ENCODE measurements at places on chromosomes 1 and 21.

DNA sequence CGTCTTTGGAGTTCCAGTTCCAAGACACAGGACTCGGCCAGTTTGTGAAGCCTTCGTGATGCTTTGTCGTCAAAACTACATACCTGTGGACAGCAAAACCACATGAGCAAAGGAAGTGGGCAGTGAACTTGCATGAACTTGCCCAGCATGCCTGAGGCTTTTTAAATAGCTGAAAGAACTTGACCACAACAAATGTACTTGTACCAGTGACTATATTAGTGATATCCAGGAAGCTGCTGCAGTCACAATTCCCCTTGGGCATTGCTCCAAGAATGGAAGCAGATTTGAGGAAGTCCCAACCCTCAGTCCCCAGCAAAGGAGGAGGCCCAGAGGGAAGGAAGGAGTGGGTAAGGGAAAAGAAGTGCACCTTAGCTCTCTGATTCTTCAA is 2.6 kb downstream of the FUCA1 start:
- no peak for DNase-seq

GRCh38 chr1:157958263-157958662 is 35.2 kb upstream of the KIRREL1 start:
- no peak for DNase-seq

GRCh38 chr1:69947837-69948236 is 257.5 kb downstream of the LRRC40 start:
- no peak for DNase-seq

DNA sequence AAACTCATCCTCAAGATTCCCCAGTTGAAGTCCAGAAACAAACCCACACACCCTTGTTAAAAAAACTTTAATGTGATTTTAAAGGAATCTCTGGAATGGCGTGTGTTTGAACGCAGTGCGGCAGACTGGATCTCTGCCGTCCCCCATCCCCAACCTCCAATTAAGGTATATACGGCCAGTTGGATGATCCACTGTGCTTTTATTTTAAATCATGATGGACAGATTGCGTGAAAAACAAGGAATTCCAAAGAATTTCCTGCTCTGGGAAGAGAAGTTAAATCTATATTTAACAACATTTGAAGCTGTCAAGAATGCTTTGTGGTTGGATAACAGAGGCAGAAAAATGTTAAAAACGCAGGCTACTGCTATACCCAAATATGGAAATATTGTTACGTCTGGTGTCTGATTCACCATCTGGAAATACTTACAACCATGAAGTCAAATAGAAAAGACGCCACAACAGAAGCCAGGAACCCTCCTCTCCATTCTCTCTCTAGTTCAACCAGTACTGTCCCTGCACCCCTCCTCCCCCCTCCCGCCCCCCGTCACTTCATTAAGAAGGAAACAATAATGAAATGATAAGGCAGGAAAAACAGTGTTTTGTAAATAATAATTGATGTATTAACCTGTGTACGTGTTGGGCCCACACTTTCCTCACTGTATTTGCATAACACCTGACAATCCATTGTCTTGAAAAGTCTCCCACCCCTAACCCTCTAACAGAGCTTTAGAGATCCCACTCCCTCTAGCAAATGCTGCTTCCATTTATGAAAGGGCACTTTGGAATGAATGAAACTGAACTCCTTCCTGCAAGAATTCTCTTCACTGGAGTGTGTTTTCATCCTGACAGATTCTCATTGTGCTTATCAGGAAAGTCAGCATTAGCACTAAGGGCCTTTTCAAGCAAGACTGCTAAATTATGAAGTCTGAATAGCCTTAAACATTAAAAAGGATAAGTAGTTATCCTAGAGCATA is 2.0 kb upstream of the CCN1 start:
- DNase-seq = no peak

- no peak for DNase-seq
These were observed 26.8 kb upstream of the MAP1LC3C start for GRCh38 chr1:242025681-242026080.

DNA sequence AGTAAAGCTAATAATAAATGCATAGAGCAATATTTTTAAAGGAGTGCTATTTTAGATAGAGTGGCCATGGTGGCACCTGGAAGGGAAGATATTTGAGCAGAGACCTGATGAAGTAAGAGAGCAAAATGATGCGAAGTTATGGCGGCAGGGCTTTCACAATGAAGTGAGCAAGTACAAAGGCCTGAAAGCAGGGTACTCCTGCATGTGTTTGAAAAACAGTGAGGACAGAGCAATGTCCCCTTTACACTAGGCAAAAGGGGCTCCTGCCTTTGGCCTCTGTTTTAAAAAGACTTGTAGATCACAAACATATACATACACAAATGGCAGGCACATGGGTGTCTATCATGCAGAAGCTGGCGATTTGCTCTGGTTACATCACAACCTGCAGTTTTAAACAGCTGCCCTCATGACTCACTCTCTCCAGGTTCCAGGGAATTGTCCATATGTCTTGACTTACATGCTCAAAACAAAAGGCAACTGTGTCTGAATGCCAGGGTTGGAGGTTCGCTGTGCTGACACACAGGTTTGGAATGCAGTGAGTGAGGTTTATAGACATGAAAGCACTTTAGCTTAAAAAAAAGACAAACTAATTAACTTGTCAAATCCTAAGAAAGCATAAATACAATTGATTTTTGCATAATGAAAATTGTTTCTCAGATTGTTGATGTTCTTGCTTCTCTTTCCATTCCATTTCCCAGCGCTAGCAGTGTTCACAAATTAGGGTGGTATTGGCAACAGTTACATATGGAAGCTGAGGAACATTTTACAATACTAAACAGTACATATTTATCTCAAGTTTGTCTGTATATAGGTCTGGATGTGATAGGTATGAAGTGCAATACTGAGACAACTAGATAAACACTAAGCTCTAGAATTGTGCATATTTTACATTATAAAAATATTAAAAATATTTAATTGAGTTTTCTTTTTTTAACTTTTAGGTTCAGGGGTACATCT is 313.9 kb downstream of the BARHL2 start:
- no peak for DNase-seq

DNA sequence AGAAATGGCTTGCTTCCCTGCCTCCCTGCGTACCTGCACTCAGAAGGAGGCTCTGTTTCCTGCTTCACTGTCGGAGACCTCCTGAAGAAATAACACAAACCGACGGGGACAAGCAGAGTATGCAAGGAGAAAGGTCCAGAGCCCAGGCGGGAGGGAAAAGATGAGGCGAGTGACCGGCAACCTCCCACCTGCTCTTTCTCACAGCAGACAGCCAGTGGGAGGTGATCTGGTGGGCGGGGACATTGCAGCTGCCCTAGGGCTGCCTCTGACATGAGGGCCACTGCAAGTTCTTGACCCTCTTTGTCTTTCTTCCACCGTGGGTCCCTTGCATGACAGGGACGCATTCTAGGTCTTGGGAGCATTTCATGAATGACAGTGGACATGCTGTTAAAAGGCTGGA is 368.2 kb downstream of the CAMTA1 start:
- no peak for DNase-seq

DNA sequence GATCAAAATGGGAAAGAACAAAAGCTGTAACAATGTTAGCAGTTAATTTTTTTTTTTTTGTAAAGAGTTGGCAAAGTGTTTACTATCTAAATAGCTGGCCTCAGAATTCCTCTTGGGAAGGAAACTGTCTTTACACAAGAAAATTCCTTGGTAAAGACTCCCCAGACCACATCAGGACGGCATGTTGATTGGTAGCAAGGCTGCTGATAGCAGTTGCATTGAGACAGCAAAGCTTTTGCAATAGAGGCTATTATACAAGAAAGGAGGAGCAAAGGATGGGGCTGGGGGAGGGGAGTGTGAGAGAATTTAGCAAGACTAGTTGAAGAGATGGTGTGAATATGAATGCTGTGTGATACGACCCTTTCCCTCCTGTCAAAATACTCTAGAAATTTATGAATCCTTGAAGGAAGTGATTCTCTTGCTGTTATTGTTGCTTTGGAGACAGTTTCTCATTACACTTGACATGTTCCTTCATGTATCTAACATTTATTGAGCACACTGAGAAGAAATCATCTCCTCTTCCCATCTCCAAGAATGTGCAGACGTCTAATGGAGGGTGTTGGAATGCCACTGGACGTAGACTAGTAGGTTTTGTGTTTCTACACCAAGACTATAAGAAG is 355.6 kb downstream of the SIPA1L2 start:
- no peak for DNase-seq

- no peak for DNase-seq
These were observed 43.0 kb downstream of the SNX7 start for GRCh38 chr1:98704474-98704873.

DNA sequence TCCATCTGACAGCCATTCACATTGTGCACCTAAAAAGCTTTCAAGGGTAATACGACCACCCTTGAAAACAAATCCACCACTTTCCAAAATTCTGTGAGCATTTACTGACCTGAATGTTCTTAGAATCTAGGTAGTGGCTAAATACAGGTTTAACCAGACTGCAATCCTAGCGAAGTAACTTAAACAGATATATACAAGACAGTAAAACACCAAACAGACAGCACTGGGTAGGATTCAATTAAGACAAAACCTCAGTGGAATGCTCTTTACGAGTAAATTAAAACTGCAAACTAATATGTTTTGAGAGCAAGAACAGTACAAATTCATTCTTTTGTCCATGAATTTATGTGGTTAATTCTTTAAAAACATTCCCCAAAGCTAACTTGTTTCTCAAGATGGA is 354.2 kb upstream of the ESRRG start:
- no peak for DNase-seq

GRCh38 chr1:22331618-22332423 is 119.8 kb upstream of the ZBTB40 start:
- DNase-seq = no peak

DNA sequence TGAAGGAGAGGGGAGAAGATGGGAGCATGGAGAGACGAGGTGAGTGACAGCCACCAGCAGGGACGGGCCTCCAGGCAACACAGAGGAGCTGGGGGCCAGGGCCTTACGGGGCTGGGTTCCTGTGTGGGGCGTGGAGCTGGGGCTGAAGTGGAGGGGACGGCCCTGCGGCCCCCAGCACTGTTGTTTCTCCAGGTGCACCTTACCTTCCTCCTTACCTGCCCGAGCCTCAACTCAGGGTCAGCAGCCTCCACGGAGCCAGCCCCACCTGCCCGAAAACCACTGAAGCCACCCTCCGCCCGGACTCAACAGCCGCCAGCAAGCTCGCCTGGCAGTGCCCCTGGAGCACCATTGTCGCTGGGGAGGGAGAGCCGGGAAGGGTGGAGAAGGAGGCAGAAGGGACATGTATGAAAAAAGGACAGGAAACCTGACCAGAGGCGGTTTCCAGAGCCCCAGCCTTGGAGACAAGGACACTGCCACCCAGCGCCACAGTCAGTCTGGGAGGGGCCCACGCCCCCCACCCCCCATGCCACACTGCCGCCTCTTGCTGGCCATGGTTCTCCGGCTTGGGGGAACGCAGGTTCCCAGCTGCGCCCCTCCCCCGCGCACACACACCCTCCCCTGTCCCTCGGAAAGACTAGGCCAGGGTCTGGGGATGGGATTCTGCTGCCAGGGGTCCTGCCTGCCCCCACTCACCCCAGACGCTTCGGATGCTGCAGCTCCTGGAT is 10.6 kb downstream of the PLA2G2F start:
- DNase-seq = no peak

DNA sequence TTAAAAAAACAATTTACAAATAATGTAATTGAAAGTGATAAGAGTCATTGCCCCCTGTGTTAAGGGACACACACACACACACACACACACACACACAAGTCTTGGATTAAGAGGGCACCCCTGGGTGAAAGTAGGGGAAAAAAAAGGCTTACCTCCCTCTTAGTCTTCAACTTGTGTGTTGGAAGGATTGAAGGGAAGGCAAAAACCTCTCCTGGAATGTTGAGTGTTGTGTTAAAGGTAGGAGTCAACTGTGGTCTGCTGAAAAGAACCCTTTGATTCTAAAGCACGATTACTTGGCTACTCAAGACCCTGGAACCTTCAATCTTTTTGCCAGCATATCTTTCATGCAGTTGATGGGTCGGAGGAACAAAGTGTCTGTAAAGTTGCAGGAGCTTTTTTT is 6.4 kb downstream of the PBX1 start:
- no peak for DNase-seq

GRCh38 chr1:119911775-119912174 is 15.5 kb upstream of the ADAM30 start:
- DNase-seq = no peak

- no peak for DNase-seq
These were observed 2.9 kb upstream of the RHBDL2 start for GRCh38 chr1:38944547-38944946.

GRCh38 chr1:230661976-230662375 is 19.7 kb downstream of the COG2 start:
- no peak for DNase-seq

DNA sequence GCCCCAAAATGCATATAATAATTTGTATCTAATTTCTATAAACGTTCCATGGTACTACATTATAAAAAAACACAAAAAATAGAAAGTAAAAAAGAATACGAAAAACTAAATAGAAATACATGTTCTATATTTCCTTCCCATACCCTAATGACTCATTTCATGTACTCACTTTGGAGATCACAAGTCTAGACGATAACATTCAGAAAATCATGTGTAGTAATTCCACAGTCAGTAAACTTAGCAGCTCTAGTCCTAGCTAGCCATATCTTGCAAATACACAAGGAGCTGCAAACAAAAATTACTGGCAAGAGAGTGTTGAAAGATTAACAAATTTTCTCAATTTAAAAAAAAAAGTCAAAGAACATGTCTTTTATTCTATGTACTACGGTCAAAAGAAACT is 1.4 kb downstream of the GOLPH3L start:
- no peak for DNase-seq

GRCh38 chr1:156549390-156549789 is 23.0 kb downstream of the IQGAP3 start:
- DNase-seq = no peak

DNA sequence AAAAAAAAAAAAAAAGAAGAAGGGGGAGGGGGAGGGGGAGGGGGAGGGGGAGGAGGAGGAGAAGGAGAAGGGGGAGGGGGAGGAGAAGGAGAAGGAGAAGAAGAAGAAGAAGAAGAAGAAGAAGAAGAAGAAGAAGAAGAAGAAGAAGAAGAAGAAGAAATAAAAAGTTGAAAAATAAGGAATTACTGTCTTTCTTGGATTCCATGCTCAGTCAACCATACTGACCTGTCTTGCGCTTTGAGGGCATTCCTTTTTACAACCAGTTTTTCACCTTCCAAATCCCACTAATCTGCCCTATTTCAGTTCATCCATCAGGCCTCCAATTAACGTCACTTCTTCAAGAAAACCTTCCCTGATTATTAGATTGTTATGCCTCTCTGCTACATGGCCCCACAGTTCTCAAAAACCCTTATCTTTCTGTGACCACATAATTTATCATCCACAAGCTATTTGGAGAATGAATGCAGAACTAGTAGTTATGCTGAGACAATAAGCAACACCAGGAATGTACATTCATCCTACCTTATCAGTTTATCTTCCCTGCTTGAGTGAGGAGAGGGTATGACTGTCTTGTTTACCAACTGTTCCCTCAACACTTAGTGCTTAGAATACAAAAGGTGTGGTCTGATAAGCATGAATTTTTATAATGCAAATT is 57.5 kb upstream of the GUCA2A start:
- DNase-seq = no peak

All from stimulated activated CD4-positive, alpha-beta T cell treated with anti-CD3 and anti-CD28 coated beads, Interleukin-12 subunit alpha, Interleukin-12 subunit beta, amount 100 ng/mL, for 24 hours (primary cell).